ENCODE measurements at places on chromosomes 2 and 18. TPM values are rescaled to one million over a fixed set of nuclear protein-coding genes. Genes with fewer than 3 reads are reported as not detected.

- no peaks in the 10 kb centered on the region for H3K4me1 ChIP-seq
- no peaks in the 10 kb centered on the region for H3K36me3 ChIP-seq
- H3K4me3 ChIP-seq: no peak overlapping the region
- no peaks in the 10 kb centered on the region for H3K27me3 ChIP-seq
- H3K27ac ChIP-seq: no peak overlapping the region
Measured at GRCh38 chr2:61998426-61998825, 93.0 kb downstream of the COMMD1 start.

GRCh38 chr2:9388950-9389911, 34.1 kb downstream of the ITGB1BP1 start:
- DNase-seq: no peak
- H3K4me1 ChIP-seq: no peaks in the 10 kb centered on the region
- H3K27ac ChIP-seq: no peak overlapping the region
- H3K36me3 ChIP-seq: no peaks in the 10 kb centered on the region

DNA sequence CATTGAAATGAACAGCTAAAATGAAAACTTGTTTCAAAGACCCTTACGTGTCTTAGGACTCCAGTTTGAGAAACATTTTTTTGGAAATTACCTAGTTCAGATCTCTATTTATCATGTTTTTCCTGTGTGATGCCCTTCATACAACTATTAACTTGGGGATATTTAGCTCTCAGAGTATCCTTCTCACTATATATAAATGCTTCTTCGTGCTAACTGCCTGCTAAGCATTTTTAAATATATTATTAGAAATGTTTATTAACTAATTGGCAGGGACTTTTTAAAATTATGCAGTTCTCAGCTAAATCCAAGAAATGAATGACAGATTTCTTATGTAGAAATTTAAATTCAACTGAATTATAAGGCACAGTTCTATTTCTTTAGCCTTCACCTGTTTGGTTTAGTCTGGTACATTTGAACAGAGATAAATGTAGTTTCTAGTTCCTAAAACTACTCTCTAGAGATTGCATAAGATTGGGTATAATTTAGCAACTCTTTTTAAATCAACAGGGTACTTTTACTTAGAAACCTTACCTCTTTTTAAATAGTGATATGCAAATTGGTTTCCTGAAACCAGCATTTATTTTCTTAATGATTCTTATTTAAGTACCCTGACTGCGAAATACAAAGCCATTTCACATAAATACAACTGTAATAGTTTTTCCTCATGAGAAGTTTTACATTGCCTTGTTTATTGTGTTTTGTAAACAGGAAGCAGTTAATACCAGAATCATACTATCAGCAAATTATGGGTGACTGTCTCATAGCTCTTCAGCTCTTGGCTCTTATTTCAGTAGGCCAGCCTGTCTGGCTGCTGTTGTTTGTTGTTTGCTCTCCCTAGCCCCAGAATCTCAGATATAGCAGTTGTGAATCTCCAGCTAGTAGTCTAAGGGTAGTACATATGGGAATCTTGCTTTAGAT, 140.7 kb downstream of the PTRHD1 start:
- no peak overlapping the region for H3K27ac ChIP-seq
- no peaks in the 10 kb centered on the region for H3K36me3 ChIP-seq
- DNase-seq: no peak
- no peaks in the 10 kb centered on the region for H3K27me3 ChIP-seq

- H3K27ac ChIP-seq: no peak overlapping the region
- no peaks in the 10 kb centered on the region for H3K4me1 ChIP-seq
- H3K36me3 ChIP-seq: no peaks in the 10 kb centered on the region
- DNase-seq: no peak
- no peaks in the 10 kb centered on the region for H3K27me3 ChIP-seq
Measured at GRCh38 chr2:41618754-41619153, 429.1 kb upstream of the PKDCC start.

The C1QL2 gene
- total RNA-seq: 0.23 TPM

- no peaks in the 10 kb centered on the region for H3K4me1 ChIP-seq
- H3K36me3 ChIP-seq: no peaks in the 10 kb centered on the region
- no peak for DNase-seq
- no peaks in the 10 kb centered on the region for H3K27me3 ChIP-seq
Measured at GRCh38 chr2:164186591-164186990, 434.7 kb downstream of the GRB14 start.

DNA sequence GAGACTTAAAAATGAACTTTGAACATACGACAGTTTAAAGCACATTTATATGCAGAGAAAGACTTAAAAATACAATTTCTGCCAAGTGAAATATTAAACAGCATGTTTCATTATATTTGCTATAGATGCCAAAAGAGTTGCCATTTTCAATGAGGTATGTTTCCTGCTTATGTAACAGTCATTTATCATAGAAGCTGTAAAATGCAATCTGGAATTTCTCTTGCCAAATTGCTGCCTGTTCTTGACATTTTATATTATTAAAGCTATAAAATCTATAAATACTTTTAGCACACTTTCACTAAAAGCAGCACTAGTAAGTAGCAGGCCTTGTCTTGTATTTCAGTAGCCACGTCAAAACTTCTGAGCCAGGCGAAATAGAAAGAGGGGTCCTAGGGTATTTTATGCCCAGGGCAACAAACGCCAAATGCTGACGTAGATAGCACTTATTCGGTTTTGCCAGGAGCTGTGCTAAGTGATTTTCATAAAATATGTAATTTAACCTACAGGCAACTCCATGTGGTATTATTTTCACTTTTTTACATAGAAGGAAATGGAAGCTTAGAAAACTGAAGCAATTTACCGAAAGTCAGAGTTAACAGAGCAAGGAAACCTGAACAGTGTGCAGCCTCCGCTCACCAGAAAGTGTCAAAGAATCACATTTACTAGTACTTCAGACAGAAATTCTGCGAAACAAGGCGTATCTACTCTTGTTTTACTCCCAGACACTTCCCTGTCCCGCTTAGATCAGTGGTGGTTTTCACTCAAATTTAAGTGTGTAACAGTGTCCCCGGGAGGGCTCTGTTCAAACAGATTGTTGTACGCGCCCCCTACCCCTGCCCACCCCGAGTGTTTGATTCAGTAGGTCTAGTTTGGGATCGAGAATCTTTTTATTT, 1.2 kb upstream of the CYP20A1 start:
- H3K27ac ChIP-seq: peak overlapping the region; percentile 96
- DNase-seq: no peak
- no peak overlapping the region for H3K4me3 ChIP-seq
- H3K27me3 ChIP-seq: no peaks in the 10 kb centered on the region

DNA sequence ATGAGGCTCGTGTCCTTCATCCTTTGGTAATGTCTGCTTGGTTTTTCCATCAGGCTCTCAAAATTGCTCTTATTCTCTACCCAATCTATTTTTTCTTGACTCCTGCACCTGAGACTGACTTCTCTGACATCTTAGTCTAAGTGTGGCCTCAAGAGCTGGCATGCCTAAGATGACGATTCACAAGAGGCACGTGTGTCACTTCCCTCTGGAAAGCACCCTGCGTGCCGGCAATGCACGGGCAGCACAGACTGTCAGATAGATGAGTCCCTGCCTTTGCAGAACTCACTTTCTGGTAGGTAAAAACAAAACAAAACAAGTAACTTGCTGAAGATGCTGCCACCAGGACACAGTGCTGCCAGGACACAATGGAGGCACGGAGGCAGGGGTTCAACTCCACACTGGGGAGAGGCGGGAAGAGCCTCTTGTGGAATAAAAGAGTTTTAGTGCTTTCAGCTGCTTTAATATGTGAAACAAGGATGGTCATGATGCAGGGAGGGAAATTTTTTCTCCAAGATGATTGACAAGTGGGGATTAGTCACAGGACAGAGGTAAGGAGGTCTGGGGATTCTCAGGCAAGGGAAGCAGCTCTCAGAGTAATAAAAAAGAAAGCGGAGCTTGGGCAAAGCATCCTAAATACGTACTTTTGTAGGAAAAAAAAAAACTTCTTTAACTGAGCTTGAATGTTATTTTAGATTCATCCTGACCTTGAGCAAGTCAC, 27.3 kb downstream of the CYB5A start:
- no peak for DNase-seq
- H3K4me3 ChIP-seq: no peak overlapping the region
- H3K4me1 ChIP-seq: no peaks in the 10 kb centered on the region
- no peaks in the 10 kb centered on the region for H3K36me3 ChIP-seq
- H3K27me3 ChIP-seq: no peaks in the 10 kb centered on the region

- H3K4me1 ChIP-seq: no peaks in the 10 kb centered on the region
- DNase-seq: no peak
- H3K4me3 ChIP-seq: no peak overlapping the region
- H3K27me3 ChIP-seq: no peaks in the 10 kb centered on the region
Measured at GRCh38 chr2:122663620-122664019, 908.2 kb downstream of the TSN start.

GRCh38 chr2:15981646-15982045, 41.3 kb downstream of the MYCN start:
- H3K36me3 ChIP-seq: no peaks in the 10 kb centered on the region
- no peaks in the 10 kb centered on the region for H3K27me3 ChIP-seq
- DNase-seq: no peak
- no peak overlapping the region for H3K27ac ChIP-seq
- H3K4me1 ChIP-seq: no peaks in the 10 kb centered on the region
- no peak overlapping the region for H3K4me3 ChIP-seq

DNA sequence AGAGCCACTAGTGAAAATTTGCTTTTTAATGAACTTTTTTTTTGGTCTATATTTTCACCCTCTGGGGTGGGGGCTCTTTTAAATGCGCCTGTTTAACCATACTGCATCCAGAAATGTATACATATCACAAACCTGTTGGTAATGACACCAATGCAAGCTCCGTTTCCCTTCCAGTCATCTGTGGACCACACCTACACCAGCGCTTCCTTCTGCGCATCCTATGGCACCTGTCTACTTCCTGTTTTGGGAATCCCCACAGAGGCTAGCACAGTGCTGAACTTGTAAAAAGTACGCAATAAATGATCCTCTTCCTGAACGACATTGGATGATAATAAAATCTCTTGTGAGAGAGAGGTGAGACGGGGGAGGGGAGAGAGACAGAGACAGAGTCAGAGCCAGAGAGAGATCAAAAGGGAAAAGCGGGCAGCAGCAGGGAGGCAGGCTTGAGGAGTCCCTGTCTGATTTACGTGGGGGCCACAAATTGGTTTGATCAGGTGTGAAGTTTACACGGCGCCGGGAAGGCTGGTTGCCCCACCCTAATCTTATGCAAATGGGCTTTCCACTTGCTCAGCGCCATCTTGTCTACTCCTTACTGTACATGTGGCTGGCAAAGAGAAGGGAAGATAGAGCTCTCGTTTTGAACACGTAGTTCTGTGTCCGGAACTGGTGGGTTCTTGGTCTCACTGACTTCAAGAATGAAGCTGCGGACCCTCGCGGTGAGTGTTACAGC, 38.1 kb upstream of the SLC38A11 start:
- H3K27me3 ChIP-seq: no peaks in the 10 kb centered on the region
- no peak overlapping the region for H3K4me3 ChIP-seq
- no peak for DNase-seq
- H3K36me3 ChIP-seq: no peaks in the 10 kb centered on the region
- H3K27ac ChIP-seq: no peak overlapping the region

GRCh38 chr2:21467910-21468309, 344.1 kb downstream of the TDRD15 start:
- DNase-seq: no peak
- H3K4me1 ChIP-seq: no peaks in the 10 kb centered on the region
- no peaks in the 10 kb centered on the region for H3K36me3 ChIP-seq
- H3K4me3 ChIP-seq: no peak overlapping the region
- H3K27ac ChIP-seq: no peak overlapping the region

DNA sequence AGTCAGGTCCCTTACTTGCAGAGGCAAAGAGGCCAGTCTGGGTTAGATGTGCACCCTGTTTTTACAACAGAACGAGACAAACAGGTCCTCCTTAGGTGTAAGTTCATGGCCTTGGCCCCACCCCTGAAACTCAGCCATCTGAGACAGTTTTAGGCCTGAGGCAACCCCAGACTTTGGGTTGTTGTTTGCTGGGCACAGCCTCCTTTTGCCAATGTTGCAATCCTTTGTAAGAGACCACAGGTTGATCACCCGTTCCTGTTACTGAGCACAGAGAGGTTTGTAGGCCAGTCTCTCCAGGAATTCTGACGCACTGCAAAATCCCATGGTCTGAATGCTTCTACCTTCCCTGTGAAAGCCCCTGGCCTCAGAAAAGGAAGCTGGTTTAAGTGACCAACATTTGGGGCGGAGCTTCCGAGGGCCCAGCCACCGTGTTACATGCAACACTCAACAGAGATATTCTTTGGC, 15.5 kb upstream of the IL1RN start:
- H3K36me3 ChIP-seq: no peaks in the 10 kb centered on the region
- no peak overlapping the region for H3K4me3 ChIP-seq
- H3K4me1 ChIP-seq: no peaks in the 10 kb centered on the region
- peaks cover 2% of the 10 kb centered on the region for H3K27me3 ChIP-seq

DNA sequence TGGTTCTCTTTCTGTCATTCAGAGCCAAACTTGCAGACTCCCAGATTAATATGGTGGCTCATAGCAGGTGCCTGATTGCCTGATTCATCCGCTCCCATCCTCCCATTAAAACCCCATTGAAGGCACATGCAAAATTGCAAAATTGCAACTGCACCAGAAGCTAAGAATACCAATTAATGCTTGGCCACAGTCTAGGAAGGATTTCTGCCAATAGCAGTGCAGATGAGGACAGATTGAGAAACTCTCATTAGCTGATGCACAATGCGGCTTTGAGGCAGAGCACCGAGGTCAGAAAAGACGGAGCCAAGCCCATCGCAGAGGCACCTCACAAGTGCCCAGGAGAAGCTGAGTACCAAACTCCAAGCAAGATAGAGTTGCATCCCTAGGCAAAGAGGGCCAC, 172.8 kb downstream of the ARL4C start:
- no peak overlapping the region for H3K4me3 ChIP-seq
- no peaks in the 10 kb centered on the region for H3K4me1 ChIP-seq
- no peak for DNase-seq

The CPO gene
- not detected for total RNA-seq

DNA sequence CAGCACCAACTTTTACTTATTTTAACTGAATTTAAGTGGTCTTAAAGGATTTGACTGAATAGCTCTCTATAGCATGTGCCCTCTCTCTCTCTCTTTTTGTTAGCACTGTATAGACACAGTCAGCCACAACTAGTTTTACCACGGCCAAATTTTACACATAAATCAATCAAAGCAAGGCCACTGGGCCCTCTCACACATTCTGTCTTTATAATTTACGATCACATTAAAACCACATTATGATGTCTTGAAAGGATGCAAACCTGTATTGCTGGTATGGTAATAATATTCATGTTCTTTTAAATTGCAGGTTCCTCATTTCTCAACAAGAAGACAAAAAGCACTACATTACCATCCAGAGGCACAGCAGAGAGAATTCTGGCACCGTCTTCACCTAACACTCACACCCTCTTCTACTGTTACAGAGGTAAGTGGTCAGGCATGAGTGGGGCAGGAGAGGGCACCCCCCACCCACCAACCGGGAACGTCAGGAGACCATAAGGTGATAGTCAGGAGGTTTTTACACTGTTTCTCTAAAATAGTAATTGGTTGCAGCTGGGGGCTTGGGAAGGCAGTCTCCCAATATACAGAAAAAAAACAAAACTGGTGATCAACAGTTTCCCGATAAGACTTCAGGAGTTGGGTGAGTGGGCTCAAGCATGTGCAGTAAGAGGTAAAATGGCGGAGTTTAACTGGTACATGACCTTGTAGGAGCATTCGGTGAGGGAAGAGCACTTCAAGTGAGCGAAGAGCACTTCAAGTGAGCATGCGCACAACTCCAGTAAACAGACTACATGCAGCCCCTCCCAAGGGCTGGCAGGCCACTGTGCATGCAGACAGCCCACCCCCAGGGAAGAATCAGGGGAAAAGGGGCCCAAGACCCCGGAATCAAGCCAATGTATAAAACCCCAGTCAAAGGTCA, 296.7 kb downstream of the PIEZO2 start:
- DNase-seq: no peak
- no peaks in the 10 kb centered on the region for H3K4me1 ChIP-seq
- no peaks in the 10 kb centered on the region for H3K36me3 ChIP-seq
- H3K4me3 ChIP-seq: no peak overlapping the region

The FAP gene
- 2.0 TPM for total RNA-seq

The CHRNG gene
- total RNA-seq: not detected
